ENCODE measurements at places on chromosomes 11 and 22.

DNA sequence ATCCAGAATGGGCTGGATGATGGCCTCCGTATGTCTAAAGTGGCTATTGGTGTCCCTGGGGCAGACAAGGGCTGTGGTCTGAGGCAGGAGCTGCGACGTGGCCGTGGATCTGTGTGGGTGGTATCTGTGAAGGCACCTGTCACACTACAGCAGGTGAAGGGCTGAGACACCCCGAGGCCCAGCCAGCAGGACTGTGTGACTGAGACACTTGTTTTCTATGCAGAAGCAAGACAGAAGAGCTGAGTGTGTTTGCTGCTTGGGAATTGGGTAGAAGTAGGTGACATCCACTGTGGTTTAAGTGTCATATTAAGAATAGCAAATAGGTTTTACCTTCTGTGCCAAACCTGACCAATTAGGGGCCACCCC is 35.0 kb downstream of the AMPD3 start:
- DNase-seq: no peak

- DNase-seq: no peak
These were observed 1.5 kb downstream of the LTBP3 start for GRCh38 chr11:65556470-65557279.

DNA sequence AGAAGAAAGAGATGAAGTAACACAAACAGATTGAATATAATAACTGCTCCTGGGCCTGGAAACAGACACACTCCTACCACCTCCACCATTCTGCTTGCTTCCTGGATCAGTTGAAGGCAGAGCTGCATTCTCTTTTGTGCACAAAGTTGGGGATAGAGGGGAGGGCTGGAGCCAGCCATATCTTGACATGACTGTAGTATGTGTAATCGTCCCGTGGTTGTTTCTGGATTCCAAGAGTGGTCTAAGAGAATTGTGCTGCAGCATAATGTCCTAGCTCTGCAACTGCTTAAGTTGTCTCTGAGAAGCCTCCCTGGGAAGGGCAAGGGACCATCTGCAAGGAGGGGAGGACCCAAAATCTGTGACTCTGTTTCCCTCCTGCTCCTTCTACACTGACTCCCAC is 3.2 kb downstream of the CRY2 start:
- no peak for DNase-seq

DNA sequence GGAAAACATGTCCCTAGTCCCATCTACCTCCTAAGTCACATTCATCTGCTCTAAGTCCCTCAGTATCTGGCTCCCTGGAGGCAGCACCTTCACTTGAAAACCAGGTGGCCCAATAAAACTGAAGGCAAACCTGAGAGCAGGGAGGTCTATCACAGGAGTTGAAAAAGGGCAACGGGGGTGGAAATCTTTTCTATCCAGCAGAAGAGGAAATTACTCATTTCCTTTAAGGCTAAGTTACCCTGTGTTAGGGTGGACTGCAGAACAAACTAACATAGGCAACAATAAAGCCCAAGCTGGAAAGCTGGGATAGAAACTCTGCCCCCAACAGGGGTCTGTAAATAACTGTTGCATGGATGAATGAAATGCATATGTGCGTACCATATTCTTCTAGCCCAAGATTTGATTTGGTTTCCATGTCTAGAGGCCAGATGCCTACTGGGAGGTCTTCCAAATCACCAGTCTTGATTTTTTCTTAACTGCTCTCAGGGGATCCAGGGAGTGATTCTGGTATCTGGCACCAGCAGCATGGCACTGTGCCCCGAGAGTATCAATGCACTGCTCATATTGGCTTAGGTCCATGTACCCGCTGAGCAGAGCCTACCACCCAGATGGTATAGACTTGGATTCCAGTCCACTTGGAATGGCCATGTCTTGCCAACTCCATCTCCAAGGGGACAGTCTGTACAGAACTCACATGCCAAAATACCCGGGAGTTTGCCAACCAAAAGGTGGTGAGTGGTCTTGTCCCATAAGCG is 350.0 kb upstream of the NCAM1 start:
- DNase-seq: no peak

- DNase-seq: no peak
These were observed 132.4 kb downstream of the TENM4 start for GRCh38 chr11:79308429-79308828.

Data from cardiac septum (tissue), 1 donor.